ENCODE measurements at places on chromosomes 2 and 18. TPM values are rescaled to one million over a fixed set of nuclear protein-coding genes. Genes with fewer than 3 reads are reported as not detected.

DLX1 gene
- not detected for total RNA-seq

- no peak for DNase-seq
Observed at GRCh38 chr2:227153307-227153706, 10.7 kb downstream of the COL4A4 start.

DNA sequence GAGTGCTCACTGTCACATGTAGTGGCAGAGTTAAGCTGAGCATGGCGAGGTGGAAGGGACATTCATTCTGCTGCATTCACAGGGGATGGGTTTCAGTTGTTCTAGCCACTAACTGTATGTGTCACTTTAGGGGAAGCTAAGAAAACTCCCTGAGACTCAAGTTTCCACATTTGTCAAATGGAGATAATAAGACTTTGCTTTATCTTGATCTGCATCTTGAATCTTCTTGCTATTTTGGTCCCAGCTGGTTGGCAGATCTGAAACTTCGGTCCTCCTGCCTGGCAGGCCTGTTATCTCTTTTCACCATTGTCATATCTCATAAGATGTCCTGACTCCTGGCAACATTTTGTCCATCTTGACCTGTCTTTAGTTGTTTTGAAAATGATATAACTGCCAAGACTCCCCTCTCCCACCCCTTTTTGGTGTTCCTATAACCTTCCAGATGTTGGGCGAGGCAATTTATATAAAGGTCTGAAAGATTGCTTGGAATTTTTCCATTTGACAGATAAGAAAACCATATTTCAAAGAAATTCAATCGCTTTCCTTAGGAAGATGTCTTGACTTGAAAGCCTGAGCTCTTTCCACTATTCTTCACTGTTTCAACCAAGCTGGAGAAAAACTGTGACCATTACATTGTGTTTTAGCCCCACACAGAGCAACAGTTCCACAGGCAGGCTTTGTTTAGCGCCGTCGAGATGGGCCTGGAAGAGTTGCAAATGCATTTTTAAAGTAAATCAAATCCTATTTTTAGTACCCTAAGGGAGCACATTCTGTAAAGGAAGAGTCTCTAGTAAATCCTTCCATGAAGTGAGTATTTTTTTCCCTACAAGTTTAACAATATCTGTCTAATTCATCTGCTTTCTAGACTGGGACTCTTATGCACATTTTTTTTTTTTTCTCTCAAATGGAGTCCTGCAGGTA, 33.4 kb downstream of the MYCN start:
- no peak for DNase-seq

- DNase-seq, result no peak
Observed at GRCh38 chr2:222440673-222441422, 16.5 kb downstream of the SGPP2 start.

FHL2 gene
- 70.8 TPM for total RNA-seq

GRCh38 chr2:36060133-36060532, 295.4 kb upstream of the CRIM1 start:
- DNase-seq, result no peak

DNA sequence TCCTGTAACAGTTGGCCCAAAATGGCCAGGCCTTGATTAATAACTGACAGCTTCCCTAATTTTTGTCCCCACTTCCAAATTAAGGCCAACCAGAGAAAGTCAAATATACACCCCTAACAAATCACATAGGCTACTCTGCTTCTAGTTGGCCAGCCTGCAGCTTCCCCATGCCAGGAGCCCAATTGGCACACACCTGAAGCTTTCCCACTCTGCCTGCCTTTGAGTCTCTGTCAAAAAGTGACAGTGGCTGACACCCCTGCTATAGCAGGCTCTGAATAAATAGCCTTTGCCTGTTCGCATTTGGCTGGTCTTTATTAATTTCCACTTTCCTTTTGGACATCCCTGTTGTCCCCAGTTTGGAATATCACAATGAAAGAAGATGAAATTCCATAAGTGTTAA, 256.6 kb upstream of the NCKAP5 start:
- no peak for DNase-seq

GRCh38 chr2:169136885-169137534, 67.6 kb downstream of the DHRS9 start:
- no peak for DNase-seq

DNA sequence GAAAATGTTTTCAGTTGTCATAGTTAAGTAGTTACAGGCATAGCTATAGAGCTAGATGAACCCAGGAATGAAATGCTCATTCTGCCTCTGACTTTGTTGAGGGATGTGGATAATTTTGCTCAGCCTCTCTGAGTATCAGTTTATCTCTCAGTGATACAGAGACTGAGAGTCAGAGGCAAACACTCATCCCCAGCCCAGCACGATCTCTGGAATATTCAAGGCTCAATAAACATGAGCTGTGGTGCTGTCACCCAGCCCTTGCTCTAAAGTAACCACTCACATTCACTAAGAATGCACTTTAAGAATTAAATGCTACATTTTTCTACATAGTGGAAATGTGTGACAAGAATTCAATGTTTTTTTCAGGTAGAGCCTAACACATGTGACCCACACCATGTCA, 30.6 kb downstream of the TIMM21 start:
- no peak for DNase-seq

DNA sequence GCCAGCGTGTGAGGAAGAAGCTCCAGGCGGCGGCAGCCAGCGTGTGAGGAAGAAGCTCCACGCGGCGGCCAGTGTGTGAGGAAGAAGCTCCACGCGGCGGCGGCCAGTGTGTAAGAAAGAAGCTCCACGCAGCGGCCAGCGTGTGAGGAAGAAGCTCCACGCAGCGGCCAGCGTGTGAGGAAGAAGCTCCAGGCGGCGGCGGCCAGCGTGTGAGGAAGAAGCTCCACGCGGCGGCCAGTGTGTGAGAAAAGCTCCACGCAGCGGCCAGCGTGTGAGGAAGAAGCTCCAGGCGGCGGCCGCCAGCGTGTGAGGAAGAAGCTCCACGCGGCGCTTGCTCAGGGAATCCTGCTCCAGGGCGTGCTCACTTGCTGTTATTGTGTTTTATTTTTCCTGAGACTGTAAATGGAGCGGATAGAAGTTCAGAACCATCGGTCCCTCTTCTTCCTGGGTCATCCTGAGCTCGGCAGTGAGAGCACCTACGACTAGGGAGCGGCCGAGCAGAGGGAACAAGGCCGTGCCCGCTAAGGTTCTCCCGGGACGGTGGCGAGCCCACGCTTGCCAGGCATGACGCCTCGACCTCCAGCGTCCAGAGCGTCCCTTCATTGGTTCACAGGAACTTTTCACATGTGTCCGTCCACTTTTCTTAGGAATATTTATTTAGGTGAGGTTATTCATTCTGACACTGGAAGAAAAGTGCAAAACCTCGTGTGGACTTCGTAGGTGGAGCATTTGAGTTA, 94.2 kb downstream of the TMEM18 start:
- no peak for DNase-seq

- DNase-seq, result no peak
Observed at GRCh38 chr2:98507461-98507860, 62.8 kb downstream of the INPP4A start.

CASP10 gene
- 26.1 TPM for total RNA-seq

DNA sequence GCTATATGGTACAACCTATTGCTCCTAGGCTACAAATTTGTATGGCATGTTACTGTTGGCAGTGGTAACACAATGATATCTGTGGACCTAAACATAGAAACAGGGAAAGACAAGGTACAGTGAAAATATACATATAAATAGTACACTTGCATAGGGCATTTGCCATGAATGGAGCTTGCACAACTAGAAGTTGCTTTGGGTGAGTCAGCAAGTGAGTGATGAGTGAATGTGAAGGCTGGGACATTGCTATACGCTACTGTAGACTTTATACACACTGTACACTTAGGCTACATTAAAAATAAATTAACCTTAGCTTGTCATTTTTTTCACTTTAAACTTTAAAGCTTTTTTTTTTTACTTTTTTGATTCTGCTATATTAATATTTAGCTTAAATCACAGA, 500.0 kb upstream of the SETBP1 start:
- DNase-seq, result no peak

GRCh38 chr2:31886700-31887099, 124.1 kb downstream of the MEMO1 start:
- DNase-seq, result no peak

DNA sequence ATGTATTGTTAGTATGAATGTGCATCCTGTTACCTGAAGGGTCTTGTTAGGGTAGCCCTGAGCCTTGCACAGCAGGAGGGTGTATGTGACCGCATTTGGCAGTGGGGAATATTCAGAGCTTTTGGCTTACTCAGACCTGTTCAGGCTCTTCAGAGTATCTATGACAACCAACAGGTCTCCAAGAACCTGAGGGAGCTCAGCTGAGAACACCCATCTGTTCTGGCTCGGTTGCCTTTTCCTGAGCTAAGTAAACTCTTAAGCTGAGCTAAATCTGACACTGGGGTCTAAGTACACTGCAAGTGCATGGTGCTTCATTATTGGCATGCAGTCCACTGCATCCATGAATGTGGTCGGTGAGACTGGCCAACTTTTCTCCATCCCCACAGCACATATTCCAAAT, 92.4 kb upstream of the CHST9 start:
- no peak for DNase-seq

All from aorta (tissue), 5 donors.